Stimulated activated CD4-positive, alpha-beta T cell treated with anti-CD3 and anti-CD28 coated beads, Interleukin-4, amount 100 ng/mL, for 4 hours (primary cell): ENCODE measurements at places on chromosomes 11 and 22.

DNA sequence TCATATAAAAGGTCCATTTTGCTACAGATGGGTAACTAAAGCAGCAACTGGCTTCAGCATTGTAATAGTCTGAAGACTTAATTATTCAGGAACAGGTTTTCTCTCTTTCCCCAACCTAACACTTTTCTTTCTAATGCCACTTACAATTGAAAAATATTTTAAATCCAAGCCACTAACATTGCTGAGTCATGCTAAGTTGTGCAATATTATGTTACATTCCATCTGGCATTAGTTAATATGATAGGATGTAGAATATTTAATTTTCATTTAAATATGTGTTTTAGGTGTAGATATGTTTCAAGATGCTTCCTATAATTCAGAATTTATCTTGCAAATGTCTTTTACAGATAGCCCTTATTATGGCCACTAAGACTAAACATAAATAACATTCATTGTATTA is 98.6 kb downstream of the KIF18A start:
- DNase-seq, result no peak

DNA sequence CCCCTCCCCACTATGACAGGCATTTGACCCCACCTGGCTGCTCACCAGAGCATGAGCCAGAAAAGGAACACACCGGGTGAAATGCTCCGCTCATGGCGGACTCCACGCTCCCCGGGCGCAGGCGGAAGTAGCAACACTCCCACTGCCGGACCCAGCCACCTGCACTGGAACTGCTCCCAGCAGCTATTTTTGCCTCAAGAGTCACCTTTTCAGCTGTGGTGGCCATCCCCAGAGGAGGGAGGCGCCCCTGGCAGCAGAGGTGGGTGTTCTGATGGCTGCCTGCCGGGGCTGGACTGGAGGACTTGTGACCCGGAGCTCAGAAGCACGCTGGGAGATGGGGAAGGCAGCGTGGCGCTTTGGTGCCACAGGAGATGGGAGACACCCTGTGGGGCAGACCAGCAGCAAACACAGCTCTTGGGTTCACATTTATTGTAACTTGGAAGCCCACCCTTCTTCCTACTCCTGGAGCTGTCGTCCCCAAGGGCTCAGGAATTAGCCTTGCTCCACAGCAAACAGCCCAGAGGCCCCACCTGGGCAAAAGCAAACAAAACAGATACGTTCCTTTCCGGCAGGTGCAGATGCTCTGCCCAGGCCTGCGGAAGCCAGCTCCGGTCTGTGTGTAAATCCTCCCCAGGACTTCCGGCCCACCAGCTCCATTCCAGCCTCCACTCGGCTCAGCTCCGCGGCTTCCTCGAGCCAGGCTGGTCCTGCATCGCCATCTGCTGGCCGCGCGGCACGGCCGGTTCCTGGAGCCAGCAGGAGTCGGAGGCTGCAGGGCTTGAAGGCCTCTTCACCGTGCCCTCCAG is 3.7 kb downstream of the RPS19BP1 start:
- DNase-seq, result peak; percentile 85

- DNase-seq, result no peak
Observed at GRCh38 chr11:9266132-9266736, 1.1 kb upstream of the DENND5A start.

- no peak for DNase-seq
Observed at GRCh38 chr11:68897441-68897840, 6.2 kb downstream of the MRPL21 start.

DNA sequence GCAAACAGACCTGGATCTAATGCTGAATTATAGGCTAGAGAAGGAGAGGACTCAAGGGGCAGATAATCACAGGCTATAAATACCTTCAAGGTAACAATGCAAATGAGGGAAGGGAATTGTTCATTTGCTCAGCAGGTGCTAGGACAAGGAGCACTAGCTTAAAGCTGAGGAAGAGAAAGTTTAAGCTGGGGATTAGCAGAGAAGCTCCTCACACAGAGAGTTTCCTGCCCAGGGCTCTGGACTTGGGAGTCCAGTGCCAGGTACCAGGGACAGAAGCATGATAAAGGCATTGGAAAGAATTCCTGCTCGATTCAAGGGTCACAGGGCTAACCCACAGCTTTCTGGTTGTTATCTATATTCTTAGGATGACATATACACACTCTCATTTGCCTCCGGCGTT is 509.9 kb downstream of the NTM start:
- DNase-seq, result no peak

GRCh38 chr11:73795925-73796632 is 8.4 kb downstream of the MRPL48 start:
- DNase-seq, result no peak

- DNase-seq, result no peak
Observed at GRCh38 chr11:126862664-126863243, 137.8 kb downstream of the KIRREL3 start.

- no peak for DNase-seq
Observed at GRCh38 chr11:36261094-36261493, 28.1 kb downstream of the COMMD9 start.

GRCh38 chr11:16986434-16987204 is 27.6 kb downstream of the PLEKHA7 start:
- peak; percentile 32 for DNase-seq

GRCh38 chr11:86013713-86014112 is 55.2 kb downstream of the PICALM start:
- DNase-seq, result no peak

DNA sequence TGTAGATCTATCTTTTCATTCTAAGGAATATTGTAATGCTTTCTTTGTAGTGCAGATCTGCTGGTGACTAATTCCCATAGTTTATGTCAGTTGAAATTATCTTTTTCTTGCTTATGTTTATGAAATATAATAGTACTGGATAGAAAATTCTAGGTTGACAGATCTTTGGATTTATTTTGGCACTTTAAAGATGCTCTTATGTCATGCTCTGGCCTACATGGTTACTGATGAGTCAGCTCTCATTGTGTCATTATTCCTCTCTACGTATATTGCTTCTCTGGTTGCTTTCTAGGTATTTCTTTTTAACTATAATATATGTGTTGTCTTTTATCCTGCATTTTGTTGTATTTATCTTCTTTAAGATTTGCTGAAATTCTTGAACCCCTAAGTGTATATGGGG is 955.5 kb upstream of the CHORDC1 start:
- DNase-seq, result no peak

GRCh38 chr11:1017269-1018005 is 19.1 kb downstream of the MUC6 start:
- no peak for DNase-seq

GRCh38 chr11:79044201-79044600 is 396.6 kb downstream of the TENM4 start:
- DNase-seq, result no peak

DNA sequence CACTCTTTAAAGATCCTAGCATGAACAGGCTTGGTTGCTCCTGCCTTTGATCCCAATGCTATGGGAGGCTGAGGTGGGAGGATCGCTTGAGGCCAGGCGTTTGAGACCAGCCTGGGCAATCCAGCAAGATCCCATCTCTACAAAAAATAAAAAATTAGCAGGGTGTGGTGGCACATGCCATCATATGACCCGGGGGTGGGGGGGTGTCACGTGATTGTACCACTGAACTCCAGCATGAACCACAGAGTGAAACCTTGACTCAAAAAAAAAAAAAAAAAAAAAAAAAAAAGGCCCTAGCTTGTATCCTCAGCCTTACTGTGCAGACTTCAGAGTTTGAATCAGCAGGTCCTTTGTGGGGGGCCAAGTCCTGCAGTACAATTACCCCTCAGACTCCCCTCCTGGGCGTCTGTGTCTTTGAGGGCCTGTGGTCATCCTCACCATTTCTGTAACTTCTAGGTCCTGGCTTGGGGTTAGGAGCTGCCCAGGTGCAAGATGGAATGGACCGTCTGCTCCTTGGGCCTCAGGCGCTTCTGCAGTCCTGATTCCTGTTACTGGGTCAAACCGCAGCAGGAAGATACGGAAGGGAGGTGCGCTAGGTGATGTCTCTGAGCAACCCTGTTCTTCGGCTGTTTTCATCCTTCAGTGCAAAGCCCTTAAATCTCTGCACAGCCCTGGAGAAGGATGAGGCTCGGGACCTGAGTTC is 208.1 kb downstream of the CTTN start:
- no peak for DNase-seq

- DNase-seq, result no peak
Observed at GRCh38 chr11:15095736-15096228, 18.9 kb upstream of the INSC start.

GRCh38 chr11:2462543-2462985 is 17.8 kb downstream of the KCNQ1 start:
- no peak for DNase-seq

DNA sequence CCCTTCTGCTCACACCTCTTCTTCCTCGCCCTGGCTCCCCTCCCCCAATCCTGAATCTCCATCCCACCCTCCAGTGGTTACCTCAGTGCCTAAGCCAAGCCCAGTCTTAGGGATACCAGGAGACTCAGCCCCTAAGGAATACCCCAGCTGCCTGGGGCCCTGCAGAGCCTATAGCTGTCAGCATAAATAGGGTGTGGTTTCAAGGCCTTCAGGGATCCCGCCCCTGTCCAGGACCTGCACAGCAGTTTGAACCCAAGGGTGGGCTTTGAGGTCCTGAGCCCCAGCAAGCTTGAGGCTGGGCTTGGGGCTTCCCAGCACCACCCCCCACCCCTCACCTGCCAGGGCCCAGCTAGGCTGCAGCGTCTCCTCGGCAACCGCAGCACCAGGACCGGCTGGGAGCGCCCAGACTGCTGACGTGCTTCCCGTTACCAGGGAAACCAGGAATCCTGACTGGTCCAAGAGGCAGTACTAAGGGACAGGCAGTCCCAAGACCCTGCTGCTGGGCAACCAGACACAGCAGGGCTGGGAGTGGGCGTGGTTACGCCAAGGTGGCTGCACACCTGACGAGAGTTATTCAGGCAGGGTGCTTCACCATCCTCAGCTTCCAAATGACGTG is 13.7 kb downstream of the APBB1 start:
- no peak for DNase-seq

DNA sequence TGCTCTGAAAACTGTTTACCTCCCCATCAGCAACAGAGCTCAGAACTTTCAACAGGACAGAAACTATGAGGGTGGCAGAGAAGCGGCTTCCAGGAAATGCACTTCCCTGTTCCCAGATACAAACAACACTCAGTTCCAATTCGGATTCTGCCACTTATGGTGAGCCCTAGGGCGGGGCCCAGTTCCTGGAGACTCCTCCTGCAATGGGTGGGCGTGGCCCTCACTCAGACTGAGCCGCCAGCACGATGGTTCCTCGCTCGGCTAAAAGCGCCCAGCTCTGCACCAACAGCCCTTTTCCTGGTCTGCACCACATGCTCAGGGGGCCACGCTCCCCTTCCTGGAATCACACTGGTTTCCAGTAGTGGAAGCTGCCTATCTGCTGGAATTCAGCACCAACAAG is 314.1 kb downstream of the CTTN start:
- DNase-seq, result no peak

GRCh38 chr22:29587938-29588699 is 7.2 kb upstream of the NIPSNAP1 start:
- DNase-seq, result no peak

DNA sequence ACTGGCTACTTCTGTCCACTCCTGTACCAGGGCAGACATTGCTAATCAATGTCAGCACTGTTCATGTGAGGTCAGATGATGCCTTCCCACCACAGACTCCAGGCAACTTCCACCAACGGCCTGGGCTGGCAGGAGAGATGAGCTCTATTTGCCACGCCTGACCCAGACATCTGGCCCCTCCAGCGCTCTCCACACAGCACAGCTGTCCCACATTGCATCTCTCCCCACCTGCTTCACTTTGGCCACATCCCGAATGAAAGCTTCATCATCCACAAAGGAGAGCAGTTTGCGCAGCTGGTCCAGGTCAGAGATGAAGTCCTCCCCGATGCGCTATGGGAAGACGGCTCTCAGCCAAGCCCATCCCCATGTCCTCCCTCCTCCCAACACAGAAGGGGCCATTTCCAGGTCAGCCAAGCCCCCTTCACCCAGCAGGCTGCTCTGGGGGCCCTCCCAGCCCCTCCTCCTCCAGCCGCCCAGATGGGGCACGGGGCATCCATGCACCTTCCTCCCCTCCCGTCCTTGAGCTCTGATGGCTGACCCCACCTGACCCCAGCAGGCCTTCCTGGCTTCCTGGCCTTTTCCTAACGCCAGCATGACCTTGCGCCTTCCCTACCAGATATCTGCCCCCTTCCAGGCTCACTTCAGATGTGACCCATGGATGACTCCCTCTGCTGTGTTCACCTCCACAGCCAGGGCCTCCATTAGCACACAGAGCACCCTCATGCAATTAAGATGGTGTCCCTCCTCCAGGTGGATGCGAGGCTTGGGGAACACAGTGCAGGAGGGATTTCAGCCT is 7.4 kb downstream of the PYGM start:
- no peak for DNase-seq
